ENCODE measurements at places on chromosomes 12 and 14.
A peak's percentile ranks its signal among the peaks of the same experiment; 100 is the strongest.

- DNase-seq = no peak
Measured at GRCh38 chr14:88616697-88617096, 53.9 kb downstream of the ZC3H14 start.

GRCh38 chr12:50790081-50790480, 26.2 kb downstream of the ATF1 start:
- no peak for DNase-seq

- DNase-seq = peak; percentile 67
Measured at GRCh38 chr14:77124345-77125280, 17.0 kb downstream of the ZDHHC22 start.

GRCh38 chr12:89140141-89140540, 212.2 kb downstream of the DUSP6 start:
- no peak for DNase-seq

- no peak for DNase-seq
Measured at GRCh38 chr12:21369141-21369980, 3.3 kb upstream of the IAPP start.

DNA sequence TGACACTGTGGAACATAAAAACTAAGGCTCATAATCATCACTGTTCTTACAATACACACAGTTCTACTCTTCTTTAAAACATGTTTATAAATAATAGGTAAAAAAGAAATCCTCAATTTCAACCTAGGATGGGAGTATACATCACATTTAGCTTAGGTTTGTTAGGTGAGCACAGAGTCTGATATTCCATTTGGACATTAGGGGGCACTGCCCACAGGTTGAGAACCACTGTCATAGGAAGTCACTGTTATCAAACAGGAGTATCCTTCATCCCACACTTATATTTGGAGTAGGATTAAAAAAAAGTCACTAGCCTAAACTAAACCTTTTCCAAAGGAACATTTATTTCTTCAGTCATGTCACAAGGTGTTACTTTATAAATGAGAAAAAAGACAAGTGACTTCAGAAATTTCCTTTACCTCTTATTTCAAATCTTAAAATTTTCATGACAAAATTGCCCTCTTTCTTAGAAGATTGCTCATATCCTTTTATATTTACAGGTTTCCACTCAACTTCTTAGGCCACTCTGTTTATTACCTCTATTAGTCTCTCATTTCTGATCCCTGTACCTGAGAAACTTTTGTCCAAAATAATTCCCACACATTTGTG, 240.6 kb downstream of the CPNE8 start:
- DNase-seq = no peak

- DNase-seq = no peak
Measured at GRCh38 chr14:34300330-34300729, 161.7 kb downstream of the SPTSSA start.

GRCh38 chr14:26531894-26532293, 65.9 kb downstream of the NOVA1 start:
- no peak for DNase-seq

DNA sequence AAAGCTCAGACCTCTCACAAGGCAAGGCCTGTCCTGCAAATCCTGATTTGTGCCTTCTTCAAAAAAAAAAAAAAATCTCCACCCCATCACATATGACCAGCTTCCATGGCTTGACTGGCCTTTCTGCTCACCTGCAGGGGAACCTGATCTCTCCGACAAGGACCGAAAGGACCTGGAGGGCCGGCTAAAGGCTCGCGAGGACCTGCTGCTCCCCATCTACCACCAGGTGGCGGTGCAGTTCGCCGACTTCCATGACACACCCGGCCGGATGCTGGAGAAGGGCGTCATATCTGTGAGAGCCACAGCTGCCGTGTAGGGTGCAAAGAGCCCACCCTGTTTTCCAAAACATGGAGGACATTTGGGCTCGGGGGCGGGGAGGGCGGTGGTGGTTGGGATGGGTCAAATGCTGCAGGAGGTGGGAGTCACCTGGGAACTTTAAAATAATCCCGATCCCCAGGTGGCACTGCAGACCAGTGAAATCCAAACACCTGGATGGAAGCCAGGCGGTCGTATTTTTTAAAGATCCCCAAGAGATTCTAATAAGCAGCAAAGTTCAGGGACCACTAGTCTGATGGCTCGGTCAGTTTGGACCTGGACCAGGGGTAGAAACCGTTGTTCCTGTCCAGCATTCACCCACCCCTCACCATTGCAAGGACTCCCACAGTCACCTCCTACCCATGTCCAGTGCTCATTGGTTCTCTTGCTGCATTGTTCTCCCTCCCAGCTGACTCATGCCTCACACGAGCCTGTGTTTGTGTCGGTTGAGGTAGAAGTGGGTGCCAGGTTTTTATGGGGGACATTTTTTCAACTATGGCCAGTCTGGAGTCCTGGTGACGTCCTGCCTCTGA, 44.8 kb downstream of the FOXN4 start:
- DNase-seq = peak; percentile 70

GRCh38 chr14:36656687-36657398, 4.8 kb upstream of the PAX9 start:
- no peak for DNase-seq

DNA sequence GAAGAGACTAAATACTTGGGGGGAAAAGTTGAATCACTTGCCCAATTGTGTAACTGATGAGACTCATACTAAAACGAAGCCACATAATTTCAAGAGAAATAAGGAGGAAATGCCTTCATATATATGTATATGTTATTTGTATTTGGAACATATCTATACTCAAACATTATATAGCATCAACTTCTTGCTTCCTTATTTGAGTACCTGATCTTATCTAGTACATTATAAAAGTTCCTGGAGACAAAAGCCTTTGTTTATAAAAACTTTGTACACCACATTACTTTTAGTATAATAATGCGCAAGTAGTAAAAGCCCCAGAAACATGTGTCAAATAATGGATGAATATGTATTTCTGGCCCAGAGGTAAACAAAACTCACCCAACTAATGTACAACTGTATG, 92.0 kb downstream of the SLC2A13 start:
- DNase-seq = no peak

DNA sequence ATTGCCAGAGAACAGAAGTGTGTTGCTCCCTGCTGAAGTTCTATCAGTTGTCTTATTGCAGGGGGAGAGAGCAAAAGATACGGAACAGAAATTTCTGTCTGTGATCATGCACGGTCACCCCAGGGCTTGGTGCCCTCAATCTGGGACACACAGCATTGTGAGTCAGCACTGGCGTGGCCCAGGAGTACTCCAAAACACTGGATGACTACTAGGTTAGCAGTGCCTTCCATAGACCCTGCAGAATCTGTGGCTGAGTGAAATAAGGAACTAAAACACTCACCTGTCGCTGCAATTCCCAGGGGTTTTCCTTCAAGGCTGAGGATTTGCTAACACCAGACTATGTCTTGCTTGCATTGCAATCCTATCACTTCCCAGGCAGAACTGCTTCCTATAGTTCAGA, 165.5 kb downstream of the ANO6 start:
- DNase-seq = no peak

DNA sequence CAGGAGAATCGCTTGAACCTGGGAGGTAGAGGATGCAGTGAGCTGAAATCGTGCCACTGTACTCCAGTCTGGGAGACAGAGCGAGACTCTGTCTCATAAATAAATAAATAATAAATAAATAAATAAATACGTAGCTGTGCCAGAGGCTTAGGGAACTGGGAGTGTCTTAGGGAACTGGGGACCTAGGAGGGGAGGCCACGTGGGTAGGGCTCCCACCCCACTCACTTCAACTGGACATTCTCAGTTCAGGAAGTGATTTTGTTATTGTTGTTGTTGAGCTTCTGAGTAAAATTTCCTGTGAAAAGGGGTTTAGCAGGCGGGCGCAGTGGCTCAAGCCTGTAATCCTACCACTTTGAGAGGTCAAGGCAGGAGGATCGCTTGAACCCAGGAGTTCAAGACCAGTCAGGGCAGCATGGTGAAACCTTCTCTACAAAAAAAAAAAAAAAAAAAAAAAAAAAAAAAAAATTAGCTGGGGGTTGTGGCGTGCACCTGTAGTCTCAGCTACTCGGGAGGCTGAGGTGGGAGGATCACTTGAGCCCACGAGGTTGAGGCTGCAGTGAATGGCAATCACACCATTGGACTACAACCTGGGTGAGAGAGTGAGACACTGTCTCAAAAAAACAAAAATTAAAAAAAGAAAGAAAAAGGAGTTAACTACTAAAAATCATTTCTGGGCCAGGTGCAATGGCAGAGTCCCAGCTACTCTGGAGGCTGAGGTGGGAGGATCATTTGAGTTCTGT, 19.0 kb upstream of the ANKRD9 start:
- DNase-seq = no peak

DNA sequence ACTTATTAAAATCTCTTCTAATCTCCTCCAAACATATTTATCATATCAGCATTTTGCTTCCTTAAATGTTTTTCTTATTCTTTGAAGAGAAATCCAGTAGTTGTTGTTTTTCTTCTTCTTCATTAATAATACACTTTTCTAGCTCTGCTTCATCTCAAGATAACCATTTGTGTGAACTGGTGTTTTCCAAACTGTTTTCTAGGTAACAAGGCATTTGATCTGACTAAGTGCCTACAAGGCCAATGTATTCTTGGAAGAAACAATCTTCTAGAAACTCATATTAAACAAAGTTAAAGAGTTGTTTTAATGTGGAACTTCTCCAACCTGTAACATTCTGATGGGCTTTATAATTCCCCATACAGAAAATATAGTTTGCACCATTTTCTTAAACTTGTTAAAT, 30.8 kb upstream of the IFNG start:
- no peak for DNase-seq

- peak; percentile 70 for DNase-seq
Measured at GRCh38 chr12:120496413-120497340, 764 bp downstream of the DYNLL1 start.

DNA sequence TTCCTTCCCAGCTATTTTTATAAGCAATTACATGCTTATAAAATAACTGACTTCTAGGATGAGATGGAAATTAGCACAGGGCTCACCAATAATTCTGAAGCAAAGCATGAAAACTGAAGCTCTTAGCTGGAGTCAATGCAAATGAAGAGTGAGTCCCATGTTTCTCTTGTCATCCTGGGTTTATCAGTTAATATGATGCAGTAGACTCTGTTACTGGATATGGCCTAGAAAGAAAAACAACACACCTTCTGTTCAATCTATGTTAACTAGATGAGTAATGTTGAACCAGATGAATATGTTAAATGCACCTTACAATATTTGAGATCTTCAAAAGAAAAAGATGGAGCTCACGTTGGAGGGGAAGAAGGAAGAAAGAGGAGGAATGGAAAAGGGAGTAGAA, 229.4 kb downstream of the DUSP6 start:
- no peak for DNase-seq

DNA sequence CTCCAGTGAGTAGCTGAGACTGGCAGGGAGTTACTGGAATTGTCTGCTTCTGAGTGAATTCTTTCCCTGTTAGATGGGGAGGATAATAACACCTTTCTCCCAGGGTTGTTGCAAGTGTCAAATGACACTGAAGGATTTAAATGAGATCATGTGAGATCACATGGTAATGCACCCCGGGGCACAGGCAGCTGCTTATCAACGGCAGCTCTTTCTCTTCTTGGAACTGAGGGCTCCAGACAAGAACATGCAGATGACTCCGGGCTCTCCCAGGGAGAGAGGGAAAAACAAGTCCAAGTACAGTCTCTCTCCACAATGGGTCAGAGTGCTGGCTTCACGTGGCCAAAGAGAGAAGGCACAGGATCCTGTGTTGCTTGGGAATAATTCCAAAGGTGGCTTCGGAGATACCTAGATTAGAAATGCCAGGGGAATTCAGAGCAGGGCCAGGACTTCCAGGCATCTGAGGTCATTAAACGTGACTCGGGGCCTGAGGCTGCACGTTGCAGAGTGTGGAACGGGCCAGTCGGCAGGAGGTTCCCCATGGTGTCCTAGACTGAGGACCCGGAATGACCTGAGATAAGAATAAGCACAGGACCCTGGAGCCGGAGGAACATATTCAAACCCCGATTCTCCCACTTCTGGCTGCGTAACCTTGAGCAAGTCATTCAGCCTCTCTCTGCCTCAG, 109.2 kb downstream of the PRMT8 start:
- DNase-seq = no peak

- no peak for DNase-seq
Measured at GRCh38 chr12:48132826-48133225, 13.7 kb downstream of the PFKM start.

DNA sequence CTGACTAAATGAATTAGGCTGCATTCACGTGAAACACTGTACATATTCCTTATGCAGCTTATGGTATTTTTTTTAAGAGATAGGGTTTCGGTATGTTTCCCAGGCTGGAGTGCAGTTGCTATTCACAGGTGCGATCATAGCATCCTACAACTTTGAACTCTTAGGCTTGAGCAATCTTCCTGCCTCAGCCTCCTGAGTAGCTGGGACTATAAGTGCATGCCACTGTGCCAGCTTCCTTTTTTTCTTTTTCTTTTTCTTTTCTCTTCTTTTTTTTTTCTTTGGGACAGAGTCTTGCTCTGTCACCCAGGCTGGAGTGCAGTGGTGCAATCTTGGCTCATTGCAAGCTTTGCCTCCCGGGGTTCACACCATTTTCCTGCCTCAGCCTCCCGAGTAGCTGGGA, 35.8 kb upstream of the SPPL3 start:
- no peak for DNase-seq

DNA sequence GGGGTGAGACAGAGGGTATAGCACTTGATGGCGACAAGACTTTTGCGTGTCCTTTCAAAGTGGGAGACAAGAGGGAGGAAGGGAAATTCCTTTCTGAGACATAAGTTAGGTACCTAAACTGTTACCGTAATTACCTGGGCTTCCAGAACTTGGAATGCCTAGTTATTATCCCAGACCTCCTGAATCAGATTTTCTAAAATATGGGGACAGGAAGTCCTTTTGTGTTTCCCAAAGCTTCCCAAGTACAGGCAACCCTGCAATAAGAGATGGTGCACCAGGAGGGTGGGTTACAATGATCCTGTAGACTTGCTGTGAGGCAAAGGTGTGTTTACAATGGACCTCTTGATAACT, 83.9 kb downstream of the CMKLR1 start:
- DNase-seq = no peak

- DNase-seq = no peak
Measured at GRCh38 chr12:109777544-109777943, 55.7 kb downstream of the TRPV4 start.

GRCh38 chr14:62661818-62662217, 383.4 kb downstream of the KCNH5 start:
- DNase-seq = no peak

GRCh38 chr12:118536306-118536906, 160.1 kb downstream of the SUDS3 start:
- DNase-seq = no peak

- no peak for DNase-seq
Measured at GRCh38 chr14:100810861-100811461, 15.0 kb upstream of the MEG3 start.

GRCh38 chr12:49264466-49264872, 413 bp upstream of the TUBA1C start:
- no peak for DNase-seq

DNA sequence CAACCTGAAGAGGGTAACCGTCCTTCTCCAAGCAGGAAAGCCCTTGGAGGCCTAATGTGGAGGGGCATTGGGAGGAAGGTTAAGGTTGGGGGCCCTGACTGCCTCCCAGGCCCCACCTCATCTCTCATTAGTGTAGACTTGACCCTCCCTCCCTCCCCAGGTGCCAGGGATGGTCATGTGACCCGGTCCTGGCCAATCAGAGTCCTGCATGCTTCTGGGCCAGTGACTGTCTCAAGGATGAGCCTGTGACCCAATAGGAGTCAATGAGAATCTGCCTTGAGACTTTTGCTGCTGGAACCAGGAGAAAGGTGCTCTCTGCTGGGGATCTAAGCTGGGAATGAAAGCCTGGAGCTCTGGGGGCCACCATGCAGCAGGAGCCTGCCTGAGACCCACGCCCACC, 70.8 kb downstream of the NCOR2 start:
- DNase-seq = no peak

All from right lobe of liver (tissue), 6 donors.